Activated CD8-positive, alpha-beta memory T cell treated with anti-CD3 and anti-CD28 coated beads for 1 hour (primary cell): ENCODE measurements at places on chromosomes 3 and 15.

GRCh38 chr3:90011596-90011995 is 904.2 kb downstream of the EPHA3 start:
- DNase-seq, result no peak

- no peak for DNase-seq
Measured at GRCh38 chr3:173410849-173411248, 13.3 kb downstream of the NLGN1 start.

GRCh38 chr3:16897254-16897926 is 12.6 kb downstream of the PLCL2 start:
- DNase-seq, result no peak

GRCh38 chr3:139941580-139941979 is 6.6 kb downstream of the CLSTN2 start:
- no peak for DNase-seq

DNA sequence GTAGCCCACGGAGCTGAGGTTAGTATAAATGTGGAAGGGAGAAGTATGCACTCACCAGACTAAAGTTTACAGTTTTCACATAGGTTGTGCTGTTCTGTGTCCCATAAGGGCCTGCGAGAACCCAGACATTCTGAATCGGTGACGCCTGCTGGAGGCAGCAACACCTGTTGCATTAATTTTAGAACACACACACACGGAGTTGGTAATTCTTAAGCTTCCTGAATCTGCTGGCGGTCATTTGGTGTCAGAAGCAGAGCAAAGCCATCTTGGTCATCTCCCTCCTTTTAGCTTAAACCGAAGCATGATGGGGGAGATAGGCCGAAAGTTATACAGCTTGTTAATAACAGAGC is 41.1 kb upstream of the AP3B2 start:
- no peak for DNase-seq

DNA sequence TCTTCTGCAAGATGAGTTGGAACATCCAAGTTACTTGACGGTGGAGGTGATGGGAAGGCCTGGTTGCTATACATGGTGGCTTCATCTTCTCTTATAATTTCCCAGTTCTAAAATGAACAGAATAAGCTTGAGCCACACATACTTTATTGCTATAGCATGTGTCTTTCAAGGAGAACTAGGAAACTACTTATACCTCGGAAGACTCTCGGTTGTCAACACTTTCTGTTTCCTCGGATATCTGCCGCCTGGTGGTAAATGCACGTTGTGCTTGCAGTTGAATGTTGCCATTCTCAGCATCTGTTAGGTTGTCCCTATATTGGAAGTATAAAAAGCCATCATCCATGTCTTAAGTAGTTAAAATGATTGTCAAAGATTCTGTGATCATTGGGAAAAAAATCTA is 117.5 kb upstream of the PRTG start:
- DNase-seq, result no peak

DNA sequence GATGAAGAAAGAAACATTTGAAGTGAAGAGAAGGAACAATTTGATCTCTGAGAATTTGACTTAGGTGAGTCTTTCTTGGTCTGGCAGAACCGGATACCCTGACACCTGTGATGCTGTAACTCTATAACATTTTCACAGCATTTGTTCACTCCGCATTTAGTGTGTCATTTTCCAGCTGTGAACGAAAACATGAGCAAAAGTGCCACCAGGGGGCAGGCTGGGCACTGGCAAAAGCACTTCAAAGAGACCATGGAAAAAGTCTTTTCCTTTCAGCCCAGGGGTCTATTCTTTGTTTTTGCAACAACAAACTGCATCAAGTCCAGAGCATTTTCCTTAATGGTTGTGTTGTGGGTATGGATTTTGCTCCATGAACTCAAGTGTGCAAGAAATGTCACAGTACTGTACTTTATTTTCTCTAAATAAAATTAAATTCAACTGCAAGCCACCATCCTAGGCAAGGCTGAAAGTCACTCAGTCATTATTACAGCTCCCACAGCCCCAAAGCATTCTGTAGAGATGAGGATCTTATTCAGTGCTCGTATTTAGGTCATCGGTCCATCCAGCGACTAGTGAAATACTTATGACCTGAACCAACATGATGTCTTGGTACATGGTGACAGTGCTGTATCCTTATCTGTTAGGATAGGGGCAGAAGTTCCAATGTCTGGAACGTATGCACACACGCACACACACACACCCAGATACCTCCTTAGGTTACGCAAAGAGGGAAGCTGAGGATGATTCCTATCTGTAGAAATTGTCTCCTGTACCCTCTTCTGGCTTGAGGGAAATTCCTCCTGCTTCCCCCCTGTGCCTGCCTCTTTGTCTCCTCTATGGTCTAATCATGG is 125.5 kb downstream of the GADL1 start:
- peak; percentile 24 for DNase-seq

DNA sequence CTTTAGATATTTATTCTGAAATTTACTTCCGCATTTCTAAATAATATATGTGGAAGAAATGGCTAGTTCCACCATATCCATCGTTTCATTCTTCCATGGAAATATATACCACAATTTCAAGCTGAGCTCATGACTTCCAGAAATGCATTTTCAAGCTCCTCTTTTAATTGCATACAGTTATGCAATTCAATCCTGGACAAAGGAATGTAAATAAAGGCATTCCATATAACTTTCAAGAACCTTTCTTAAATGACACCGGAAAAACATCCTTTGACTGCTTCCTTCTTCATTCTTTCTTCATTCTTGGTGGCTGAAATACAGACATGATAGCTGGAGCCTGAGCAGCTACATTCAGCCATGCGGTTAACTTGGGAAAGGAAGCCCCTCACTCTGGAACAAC is 185.2 kb upstream of the GADL1 start:
- DNase-seq, result no peak

GRCh38 chr3:11522398-11522715 is 121.4 kb downstream of the VGLL4 start:
- DNase-seq, result no peak

GRCh38 chr3:96869316-96869715 is 54.9 kb downstream of the EPHA6 start:
- DNase-seq, result no peak

GRCh38 chr3:33936171-33936920 is 137.9 kb downstream of the PDCD6IP start:
- DNase-seq, result no peak

- DNase-seq, result no peak
Measured at GRCh38 chr15:68541743-68542142, 37.0 kb upstream of the CORO2B start.

- no peak for DNase-seq
Measured at GRCh38 chr3:52046186-52046901, 10.0 kb downstream of the DUSP7 start.

DNA sequence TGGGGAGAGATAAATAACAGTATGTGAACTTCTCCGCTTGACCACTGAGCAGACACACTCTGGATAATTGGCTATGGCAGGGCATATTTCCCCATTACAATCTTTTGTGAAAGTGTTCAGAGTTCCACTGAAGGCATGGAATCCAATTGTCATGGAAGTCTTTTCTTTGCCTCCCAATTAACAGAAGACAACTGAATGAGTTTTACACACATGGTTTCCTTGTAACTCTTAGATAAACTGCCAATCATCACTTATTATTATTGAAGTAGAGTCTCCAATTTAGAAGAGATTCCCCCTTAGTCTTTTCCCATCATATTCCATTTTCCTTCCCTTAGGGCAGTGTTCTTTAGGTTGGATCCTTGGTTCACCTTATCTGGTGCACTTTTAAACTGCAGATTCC is 308.3 kb downstream of the NR2F2 start:
- no peak for DNase-seq

- no peak for DNase-seq
Measured at GRCh38 chr15:35108453-35108852, 23.4 kb upstream of the NANOGP8 start.

DNA sequence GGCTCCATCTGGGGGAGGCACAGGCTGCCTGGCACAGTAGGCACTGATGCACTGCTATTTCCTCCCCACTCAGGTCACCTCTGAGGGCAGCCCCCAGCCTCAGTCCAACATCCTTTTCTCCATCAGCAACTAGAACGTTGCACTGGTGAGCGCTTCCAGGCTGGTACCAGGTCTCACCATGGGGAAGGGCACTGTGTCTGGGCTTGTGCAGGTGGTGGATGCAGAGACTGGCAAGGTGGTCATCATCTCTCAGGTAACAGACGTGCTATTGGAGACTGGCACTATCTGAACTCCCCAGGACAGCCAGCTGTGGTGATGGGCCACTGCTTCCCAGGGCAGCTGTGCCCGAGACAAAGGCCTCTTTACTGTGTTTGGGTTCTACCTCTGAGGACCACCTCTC is 8.3 kb upstream of the TXNRD3 start:
- DNase-seq, result no peak

DNA sequence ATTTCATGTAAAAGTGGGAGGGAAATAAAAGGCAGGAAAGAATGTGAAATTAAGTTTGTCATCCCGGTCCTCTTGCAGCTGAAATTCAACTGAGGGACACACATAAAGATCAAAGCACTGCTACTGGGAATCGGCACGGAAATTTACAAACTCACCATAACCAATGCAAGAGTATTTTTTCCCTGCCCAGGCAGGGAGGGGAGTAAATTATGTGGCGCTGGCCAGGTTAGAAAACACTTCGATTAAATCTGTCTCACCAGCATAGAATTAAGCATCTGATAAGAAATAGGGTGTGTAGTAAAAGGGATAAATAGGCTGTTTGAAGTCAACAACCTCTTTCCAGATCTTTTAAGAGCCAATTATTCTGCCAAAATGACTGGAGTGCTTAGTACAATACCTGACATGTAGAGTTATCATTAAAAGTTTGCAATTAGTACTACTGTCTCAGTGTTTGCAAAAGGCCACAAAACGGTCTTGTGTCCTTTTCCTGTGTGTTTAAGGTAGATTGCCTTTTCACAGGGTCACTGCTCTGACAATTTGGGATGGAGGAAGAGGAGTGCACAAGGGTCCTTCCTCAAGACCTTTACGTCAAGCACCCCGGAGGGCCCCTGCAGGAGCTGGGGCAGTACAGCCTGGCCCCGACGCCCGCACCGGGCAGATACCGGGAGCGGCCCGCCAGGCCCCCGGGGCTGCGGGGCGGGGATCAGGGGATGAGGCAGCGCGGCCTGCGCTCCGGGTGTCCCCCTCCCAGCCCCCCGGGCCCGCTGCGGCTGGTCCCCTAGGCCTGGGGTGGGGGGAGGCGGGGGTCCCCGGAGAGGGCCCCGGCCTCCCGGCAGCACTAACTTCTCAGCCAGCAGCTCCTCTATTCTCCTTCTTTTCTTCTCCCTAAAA is 651 bp downstream of the UBA3 start:
- DNase-seq, result no peak

DNA sequence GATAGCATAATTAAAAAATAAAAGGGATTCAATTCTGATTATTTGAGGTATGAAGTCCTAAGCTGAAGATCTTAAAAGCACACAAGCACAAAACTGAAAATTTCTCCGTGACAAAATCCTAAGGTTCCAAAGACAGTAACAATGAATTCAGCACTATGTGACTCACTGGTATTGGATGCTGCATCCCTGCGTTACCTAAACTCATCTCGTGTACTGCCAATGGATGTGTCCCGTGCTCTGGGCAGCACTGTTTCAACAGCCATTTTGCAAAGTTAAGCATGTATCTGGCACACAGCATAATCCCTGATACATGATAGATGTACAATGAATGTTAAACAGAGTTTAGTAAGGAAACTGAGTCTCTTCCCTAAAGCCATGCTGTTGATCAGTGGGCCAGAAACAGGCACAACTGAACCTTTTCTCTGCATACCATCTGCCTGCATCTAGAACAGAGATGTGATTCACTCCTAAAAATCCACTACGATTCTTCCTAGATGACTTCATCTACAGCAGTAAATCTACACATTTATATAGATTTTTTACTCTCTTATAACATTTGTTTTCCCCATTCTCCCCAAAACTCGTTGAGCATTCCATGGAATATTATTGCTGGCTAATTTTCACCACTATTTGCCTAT is 14.3 kb downstream of the SUCLG2 start:
- no peak for DNase-seq
